ENCODE measurements at places on chromosomes 12 and 14.

- DNase-seq, result no peak
Observed at GRCh38 chr14:70718383-70719118, 76.8 kb downstream of the TTC9 start.

- no peak for DNase-seq
Observed at GRCh38 chr14:103994535-103995184, 52.3 kb upstream of the RD3L start.

GRCh38 chr12:98533723-98534251 is 18.4 kb downstream of the TMPO start:
- DNase-seq, result no peak

DNA sequence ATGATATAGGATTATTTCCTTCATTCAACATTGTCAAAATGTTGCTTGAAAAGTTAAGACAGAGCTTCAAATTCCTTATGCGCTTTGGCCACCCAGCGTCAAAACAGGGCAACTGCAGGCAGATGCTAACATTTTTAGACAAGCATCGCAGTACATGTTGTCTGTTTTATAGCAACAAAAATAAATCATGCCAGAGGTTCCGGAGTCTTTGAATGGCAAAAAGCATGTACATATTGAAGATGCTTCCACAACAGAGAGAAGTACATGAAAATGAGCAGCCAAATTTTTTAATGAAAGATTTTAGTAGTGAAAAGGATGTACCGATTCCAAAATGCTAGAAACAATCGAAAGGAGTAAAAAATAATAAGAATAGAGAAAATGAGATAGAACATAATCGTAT is 49.8 kb upstream of the USP15 start:
- peak; percentile 26 for DNase-seq

- DNase-seq, result no peak
Observed at GRCh38 chr14:41167040-41167439, 439.6 kb upstream of the LRFN5 start.

DNA sequence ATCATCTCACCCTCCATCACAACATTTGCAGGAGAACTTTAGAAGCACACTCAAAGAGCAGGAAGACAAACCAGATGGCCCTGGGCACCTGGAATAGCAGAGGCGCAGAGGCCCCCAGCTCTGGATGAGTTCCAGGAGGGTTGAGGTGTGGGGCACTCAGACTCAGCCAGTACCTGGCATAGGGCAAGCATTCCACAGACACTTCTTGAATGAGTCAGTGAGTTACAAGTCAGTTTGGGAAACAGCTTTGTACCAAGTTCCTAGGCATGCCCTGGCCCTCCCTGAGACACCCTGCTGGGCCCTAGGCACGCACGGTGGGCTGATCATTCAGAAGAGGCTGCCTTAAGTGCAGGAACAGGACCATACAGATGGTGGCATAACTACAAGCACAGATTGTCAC is 54.3 kb downstream of the MAP3K9 start:
- DNase-seq, result no peak

DNA sequence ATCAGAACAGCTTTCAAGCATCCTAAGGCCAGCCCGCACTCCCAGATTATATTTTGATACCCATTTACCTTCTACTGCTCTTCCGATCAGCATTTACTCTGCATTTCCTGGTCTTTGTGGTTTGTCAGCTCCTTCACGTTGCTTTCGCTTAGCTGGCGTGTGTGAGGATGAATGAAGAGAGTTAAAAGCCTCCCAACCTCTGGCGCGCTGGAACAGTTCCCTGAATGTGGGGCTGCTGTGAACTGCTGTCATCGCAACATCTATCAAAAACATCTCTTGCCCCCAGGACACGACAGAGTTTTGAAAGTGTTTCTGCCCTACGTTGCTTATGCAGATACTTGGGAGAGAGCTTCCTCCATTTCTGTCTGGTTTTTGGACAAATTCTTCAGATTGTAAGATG is 129.2 kb downstream of the KCNA5 start:
- no peak for DNase-seq

GRCh38 chr12:70724444-70724843 is 87.2 kb upstream of the PTPRB start:
- DNase-seq, result no peak

- DNase-seq, result no peak
Observed at GRCh38 chr14:81200054-81200453, 20.7 kb downstream of the GTF2A1 start.

DNA sequence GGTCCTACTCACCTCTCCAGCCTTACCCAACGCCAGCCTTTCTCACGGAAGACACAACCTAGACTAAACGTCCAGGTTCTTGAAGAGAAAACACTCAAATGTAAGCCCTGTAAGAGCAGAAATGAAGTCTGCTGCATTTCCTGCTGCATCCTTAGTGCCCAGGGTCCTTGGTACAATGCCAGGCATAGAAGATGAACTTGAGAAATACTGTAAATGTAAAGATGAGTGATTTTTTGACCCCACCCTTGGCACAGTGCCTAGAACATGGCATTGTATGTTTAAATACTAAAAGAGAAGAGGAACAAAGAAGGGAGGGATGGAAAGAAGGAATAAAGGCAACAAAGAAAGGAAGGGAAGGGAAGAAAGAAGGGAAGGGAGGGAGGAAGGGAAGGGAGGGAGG is 514.6 kb downstream of the MED13L start:
- DNase-seq, result no peak

- DNase-seq, result no peak
Observed at GRCh38 chr12:108519558-108519957, 4.5 kb downstream of the FICD start.

GRCh38 chr12:84698576-84699333 is 213.8 kb downstream of the SLC6A15 start:
- no peak for DNase-seq

DNA sequence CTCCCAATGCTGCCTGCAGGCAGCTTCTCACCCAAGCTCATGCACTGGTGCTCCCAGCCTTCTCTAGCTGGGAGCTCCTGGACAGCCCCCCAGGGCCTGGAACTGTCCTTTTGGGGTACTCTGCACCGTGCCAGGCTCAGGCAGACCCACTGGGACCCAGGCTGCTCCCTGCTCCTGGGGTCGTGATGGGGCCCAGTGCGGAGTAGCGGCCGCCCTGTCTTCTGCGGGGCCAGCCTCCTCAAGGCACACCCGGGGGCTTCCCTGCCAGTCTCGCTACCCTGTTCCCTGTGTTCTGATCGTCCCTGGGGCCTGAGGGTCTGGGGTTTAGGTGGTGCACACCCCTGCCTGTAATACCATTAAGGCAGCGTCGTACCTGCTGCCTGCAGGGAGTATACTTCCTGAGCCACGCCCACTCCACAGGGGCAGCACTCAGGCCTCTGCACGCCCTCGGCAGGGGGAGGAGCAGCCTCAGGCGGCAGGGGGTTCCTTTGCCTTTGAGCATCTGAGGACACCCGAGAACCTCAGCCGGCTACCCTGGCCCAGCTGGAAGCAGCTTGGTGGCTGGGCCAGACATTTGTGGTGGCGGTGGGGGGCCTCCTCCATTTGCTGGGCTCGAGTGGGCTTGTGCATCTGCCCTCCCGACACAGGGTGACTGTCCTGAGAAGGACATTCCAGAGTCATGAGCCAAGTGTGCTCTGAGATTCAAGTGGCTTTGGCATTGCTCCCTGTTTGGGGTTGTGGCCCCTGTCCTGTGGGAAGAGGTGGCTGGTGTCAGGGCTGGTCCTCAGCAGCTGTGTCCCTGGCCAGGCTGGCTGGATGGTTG is 9.2 kb upstream of the CRIP2 start:
- no peak for DNase-seq

- DNase-seq, result no peak
Observed at GRCh38 chr14:97704316-97704885, 907.2 kb downstream of the VRK1 start.

DNA sequence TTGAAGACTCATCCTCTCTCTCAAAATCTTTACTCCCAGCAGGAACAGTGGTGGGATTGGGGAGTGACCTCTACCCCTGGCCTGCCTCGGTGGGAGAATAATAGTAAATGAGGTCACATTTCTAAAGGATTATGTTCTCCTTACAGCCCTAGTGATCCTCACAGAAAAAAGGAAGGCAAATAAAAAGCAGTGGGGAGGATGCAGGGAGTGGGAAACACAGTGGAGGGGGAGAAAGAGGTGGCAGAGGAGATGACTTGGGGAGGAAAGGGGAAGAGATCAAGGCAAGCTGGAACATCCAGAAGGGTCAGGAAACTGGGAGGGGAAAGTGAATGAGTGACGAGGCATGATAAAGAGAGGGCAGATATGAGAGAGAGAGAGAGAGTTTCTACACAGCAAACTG is 8.3 kb upstream of the SYNDIG1L start:
- DNase-seq, result no peak

DNA sequence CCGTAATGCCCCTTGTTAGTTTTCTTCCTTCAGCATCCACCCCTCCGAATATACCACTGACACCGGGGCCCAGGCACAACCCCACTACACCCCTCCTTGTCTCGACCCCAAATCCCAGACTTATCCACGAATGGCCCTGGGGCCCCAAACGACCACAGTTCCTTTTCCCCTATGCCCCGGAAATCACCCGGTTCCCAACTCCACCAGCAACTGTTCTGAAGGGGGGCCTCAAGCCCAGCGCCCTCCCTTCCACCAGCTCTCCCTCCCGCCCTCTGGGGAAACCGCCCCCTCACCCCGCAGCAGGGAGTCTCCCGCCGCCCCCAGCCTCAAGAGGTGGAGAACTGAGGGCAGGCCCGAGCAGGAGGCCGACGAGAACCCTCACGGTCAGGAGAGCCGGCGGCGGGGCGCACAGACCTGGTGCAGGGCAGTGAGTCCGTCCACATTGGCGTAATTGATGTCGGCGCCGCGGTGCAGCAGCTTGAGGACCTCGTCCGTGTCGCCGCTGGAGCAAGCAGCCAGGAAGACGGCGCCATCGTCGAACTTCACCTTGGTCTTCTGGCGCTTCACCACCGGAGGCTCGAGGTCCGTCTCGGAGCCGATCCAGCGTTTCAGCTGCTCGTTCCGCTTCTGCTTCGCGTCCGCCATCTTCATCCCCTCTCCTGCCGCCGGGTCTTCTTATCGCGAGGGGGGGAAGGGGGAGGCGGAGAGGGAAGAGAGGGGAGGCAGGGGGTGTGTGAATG is 446 bp downstream of the PPP1R12A start:
- DNase-seq, result peak; percentile 12

- no peak for DNase-seq
Observed at GRCh38 chr12:109797905-109798669, 35.1 kb downstream of the TRPV4 start.

- DNase-seq, result no peak
Observed at GRCh38 chr12:22313963-22314330, 20.6 kb downstream of the ST8SIA1 start.

- no peak for DNase-seq
Observed at GRCh38 chr14:80078501-80078900, 132.8 kb downstream of the DIO2 start.

GRCh38 chr14:67268426-67269150 is 27.4 kb downstream of the PALS1 start:
- DNase-seq, result no peak

- no peak for DNase-seq
Observed at GRCh38 chr12:11209113-11209512, 22.4 kb upstream of the TAS2R42 start.

- no peak for DNase-seq
Observed at GRCh38 chr12:79555028-79555925, 135.5 kb downstream of the PAWR start.

- DNase-seq, result no peak
Observed at GRCh38 chr12:84455598-84455997, 457.0 kb downstream of the SLC6A15 start.

GRCh38 chr14:57865403-57866198 is at the start of gene SLC35F4:
Gene SLC35F4 (minus strand): TSS chr14:57866092.
- DNase-seq, result no peak

- no peak for DNase-seq
Observed at GRCh38 chr14:20460458-20461224, 593 bp downstream of the PIP4P1 start.

DNA sequence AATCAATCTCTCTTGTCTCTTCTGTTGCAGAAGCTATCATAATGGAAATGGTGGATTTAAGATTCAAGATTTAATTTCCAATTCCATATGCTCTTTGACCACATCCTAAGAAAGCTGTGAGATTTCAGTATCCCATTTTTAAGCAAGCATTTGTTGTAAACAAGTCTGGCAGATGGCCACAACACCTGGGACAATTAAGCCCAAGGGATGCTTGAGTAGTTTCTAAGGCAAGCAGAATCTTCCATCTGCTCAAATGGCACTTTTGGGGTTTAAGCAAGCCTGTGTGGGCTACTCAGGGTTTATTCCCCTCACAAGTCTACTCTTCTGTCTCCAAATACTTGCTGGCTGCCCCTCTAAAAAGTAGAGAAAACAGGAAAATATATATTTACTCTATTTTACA is 304.7 kb upstream of the SYT1 start:
- DNase-seq, result no peak

- no peak for DNase-seq
Observed at GRCh38 chr12:90393089-90393488, 561.9 kb downstream of the CCER1 start.

DNA sequence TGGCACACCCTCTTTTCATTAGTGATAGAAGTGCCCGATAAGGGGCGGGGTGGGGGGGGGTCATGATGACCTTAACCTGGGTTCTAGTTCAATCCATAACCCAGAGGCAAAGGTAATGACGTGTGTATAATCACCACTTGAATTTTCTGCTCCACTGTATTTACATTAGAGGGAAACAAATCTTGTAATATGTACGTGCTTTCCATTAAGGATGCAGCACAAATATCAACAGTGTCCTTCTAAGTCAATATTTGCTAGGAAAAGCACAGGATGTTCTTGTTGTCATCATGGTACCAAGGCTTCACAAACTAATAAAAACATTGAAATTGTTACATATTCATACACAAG is 121.2 kb upstream of the SLC38A2 start:
- DNase-seq, result no peak

DNA sequence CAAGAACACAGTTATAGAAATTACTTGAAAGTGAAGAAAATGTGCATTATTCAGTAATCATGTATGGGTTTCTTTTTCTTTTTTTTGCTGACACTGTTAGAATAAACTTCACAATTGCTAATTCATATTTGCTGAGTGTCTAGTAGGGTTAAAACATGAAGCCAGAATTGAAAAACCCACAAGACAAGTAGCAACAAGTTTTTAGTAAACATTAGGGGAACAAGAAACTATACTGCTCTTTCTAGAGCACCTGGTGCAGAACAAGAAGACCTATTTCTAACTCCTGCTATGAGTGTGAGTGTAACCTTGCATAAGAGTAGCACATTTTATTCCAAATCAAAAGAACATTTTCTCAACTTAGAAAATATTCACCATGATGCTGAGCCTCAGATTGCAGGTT is 83.2 kb downstream of the ITPR2 start:
- no peak for DNase-seq

Data from smooth muscle cell of the brain vasculature (primary cell).